ENCODE measurements at places on chromosomes 16 and 17.

GRCh38 chr16:11140867-11141266, 115.1 kb downstream of the SOCS1 start:
- no peak for DNase-seq

DNA sequence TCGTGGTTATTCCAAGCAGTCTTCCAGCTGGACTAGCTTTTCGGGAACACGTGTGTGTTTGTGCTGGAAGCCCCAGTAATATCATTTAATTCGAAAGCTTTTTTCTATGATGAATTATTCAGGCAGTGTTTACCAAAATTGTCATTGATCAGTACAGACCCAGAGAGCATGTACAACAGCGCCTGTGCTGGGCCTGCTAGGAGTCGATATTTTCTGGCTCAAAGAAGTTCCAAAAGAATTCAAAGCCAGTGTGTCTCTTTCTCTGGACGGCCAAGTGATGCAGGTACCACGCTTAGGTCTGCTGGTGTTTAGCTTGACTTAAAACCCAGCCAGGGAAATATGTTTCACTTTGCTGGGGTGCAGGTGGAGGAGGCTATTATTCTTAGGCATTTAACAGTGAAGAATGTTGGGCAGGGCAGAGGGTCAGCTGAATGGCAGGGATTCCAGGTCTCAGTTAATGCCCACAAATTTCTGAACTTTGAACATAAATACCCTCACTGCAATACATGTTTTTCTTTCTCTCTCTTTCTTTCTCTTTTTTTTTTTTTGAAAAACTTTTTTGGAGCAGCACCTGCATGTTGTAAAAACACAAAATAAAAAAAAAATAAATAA, 401.3 kb downstream of the WWOX start:
- DNase-seq = no peak

GRCh38 chr16:17414421-17414820, 56.3 kb downstream of the XYLT1 start:
- no peak for DNase-seq

DNA sequence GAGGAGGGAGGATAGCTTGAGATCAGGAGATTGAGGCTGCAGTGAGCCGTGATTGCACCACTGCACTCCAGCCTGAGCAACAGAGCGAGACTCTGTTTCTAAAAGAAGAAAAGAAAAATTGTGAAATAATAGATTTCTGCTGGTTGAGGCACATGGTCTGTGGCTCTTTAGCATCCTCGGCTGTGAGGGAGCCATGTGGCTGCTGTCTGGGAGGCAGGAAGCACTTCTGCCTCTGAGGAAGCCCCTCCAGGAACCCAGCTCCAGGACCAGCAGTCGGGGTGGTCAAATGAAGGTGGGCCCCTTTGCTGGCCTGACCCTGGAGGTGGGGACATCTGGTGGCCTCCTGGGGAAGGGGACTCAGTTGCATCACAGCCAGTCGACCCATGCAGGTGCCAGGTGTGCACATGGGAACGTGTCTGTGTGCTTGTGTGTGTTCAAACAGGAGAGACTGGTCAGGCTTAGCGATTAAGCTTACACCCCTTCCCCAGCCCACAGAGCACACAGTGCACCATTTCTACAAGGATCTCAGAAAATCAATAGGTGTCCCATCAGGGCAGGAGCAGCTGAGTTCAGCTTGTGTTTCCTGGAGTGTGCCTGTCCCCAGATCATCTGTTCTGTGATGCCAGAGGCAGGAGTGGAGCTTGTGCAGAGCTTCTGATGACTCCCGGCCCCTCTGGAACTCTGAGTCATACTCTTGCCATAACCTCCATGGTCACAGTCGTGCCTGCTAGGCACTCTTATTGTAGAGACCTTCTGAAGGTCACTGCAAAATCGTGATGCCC, 24.3 kb upstream of the MGAT5B start:
- DNase-seq = no peak

GRCh38 chr17:8948462-8948861, 17.0 kb downstream of the PIK3R5 start:
- DNase-seq = no peak

DNA sequence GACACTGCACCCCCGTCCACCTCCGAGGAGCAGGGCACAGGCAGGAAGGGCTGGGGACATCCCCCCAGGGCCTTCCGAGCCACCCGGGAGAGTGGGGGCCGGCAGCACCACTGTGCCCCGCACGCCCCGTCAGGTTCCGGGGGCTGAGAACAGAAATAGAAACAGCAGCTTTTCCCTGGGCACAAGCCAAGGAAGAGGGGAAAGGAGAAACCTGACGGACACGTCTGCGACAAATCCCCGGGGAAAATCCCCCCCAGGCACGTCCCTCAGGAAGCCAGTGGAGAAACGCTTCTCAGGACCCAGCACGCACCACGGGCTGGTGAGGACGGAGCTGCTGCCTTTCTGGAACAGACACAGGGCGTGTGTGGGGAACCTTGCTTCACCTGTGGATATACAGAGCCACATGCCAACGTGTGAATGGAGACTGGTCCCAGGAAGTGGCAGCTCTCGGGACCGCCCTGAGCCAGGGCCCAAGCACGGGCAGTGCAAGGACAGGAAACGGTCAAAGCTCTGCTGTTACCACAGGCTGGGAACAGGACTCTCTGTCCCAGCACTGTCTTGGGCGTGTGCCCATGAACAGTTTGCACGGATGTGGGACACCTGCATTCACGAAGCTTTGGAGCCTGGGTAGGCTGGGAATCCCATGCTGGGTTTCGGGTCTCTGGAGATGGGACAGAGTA, 1.2 kb upstream of the TMEM204 start:
- no peak for DNase-seq

DNA sequence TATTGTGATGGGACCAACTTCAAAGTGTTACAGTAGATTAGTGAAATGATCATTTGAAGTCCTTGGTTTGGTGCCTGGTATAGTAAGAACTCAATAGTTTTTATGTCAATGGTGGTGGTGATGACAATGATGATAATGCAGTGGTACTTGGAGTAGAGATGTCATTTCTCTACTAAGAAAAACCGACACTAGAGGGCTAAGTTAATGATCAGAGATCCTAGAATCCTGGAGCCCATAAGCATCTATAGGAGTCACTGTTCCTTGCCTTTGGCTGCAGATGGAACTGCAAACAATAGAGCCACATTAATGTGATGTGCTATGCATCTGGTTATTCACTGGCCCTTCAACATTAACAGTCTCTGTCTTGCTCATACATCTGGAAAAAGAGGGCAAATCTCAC, 103.8 kb downstream of the ANKFN1 start:
- DNase-seq = no peak

- DNase-seq = no peak
Measured at GRCh38 chr17:31391496-31391949, at the start of gene RAB11FIP4. Gene RAB11FIP4, plus strand, starts transcription at chr17:31391675. Its CDS starts 178 bp downstream, at chr17:31391853.

DNA sequence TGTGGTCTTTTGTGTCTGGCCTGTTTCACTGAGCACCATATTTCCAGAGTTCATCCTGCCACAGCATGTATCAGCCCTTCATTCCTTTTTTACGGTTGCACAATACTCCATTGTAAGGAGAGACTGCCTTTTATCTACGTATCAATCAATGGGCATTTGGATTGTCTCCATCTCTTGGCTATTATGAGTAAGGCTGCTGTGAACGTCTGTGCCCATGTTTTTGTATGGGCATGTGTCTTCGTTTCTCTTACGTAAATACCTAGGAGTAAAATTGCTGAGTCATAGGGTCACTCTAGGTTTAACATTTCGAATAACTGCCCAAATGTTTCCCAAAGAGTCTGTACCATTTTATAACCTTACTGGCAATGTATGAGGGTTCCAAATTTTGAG, 202.8 kb upstream of the FOXF1 start:
- DNase-seq = no peak

DNA sequence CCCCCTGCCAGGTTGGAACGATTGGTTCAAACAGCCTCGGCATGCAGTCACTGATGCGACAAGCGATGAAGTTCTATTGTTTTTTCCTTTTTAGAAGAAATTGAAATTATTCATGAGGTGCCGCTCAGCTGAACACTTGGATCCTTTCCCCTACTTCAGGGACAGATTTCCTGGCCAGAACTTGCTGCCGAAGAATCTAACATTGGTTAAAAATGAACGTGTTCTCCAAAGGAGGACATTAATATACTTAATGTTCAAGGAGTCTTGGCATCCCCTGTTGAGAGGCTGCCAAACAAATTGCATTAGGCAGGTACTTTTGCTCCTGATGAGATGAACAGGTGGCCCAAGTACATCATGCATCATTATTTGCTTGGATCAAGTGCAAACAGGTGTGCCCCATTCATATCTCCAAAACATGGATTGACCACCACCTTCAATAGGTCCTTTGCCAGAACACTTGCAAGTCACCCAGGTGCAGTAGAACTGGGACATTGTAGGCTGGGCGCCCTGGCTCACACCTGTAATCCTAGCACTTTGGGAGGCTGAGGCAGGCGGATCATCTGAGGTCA, 437.2 kb downstream of the HAPSTR1 start:
- no peak for DNase-seq

- DNase-seq = no peak
Measured at GRCh38 chr16:50584033-50584722, 36.0 kb downstream of the NKD1 start.

DNA sequence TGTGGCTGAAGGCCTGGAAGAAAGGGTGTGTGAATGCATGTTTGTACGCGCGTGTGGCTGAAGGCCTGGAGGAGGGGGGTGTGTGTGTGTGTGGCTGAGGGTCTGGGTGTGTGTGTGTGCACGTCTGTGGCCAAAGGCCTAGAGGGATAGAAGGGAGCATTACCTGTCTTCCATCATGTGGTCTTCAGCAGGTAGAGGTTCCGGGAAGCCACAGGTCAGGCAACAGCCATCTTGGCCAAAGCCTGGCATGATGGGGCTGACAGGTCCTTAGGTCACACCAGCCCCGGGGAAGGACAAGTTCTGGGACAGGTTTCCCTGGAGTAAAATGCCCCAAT, 5.2 kb downstream of the LITAFD start:
- no peak for DNase-seq

DNA sequence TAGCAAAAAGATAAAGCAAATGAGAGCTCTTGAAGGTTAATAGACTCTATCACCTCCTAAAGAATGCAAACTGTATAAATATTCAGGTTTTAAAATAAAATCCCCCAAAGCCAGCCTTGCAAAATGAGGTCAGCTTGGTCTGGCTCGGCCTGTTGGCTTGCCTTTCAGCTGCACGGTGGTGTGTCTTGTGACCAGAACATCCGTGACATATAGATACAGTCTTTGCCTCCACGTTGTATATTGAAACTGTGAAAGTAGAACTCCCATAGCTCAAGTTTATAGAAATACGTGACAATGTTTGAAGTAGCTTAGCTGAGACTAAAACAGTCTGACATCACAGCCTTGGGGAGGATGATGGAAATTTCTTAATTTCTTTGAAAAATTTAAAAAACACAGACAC, 236.6 kb upstream of the MYOCD start:
- no peak for DNase-seq

GRCh38 chr16:89052890-89053724, 40.5 kb upstream of the ACSF3 start:
- DNase-seq = no peak

DNA sequence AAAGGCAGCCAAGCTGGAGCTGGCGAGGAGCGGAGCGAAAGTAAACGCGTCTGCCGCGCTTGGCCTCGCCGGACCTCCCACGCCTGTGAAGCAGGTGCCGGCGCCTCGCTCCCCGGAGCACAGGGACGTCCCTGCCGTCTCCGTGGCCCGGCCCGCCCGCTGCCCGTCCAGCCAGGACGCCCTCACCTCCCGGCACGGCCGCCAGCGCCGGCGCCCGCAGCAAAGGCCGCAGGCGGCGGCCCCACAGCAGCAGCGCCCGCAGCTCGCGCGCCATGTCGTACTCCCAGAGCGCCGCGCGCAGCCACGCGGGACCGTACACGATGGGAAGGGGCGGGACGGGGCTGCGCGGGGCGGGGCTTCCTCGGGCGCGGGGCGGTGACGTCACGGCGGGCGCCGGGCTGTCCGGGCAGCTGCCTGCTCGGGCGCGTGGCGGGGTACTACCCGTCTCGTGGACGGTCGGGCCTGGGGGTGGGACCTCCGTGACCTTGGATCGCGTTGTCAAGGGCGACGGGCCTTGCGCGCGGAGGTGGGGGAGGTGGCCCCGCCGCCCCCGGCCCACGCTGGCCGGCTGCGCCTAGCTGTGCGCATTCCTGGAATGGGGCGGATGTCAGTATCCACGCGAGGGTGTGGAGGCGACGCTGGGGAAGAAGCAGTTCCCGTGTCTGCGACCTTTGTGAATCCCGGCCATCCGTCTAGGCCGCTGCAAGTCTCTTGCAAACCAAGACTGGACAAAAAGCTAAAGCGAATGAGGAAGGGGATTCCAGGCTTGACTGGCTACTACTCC, at the start of gene TRAP1:
Gene TRAP1 (minus strand): TSS at position 290 of the 784 bp plus-strand sequence. CDS start 16 bp downstream, at position 274.
- DNase-seq = peak; percentile 89

DNA sequence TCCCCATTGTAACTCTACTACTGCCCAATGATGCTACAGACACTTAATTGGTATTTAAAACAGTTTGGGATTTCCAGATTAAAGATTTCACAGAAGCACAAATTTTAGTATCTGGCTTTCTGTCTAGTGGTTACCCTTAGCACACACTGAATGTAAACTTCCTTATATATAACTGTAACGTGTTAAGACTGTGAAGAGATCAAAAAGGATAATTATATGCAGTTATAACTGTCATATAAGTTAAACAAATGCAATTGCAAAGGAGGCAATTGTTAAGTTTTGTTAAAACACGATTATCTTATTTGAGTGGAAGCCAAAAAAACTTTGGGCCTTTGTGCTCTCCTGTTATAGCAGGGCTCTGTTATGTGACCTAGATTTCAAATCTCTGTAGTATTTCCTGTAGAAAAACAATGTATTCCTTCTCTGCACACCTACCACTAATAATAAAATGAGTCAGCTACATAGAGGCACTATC, 147.9 kb downstream of the STXBP4 start:
- DNase-seq = no peak

- no peak for DNase-seq
Measured at GRCh38 chr16:84886497-84887090, 66.8 kb downstream of the CRISPLD2 start.

GRCh38 chr17:36463916-36464764, 22.3 kb upstream of the ZNHIT3 start:
- peak; percentile 39 for DNase-seq

DNA sequence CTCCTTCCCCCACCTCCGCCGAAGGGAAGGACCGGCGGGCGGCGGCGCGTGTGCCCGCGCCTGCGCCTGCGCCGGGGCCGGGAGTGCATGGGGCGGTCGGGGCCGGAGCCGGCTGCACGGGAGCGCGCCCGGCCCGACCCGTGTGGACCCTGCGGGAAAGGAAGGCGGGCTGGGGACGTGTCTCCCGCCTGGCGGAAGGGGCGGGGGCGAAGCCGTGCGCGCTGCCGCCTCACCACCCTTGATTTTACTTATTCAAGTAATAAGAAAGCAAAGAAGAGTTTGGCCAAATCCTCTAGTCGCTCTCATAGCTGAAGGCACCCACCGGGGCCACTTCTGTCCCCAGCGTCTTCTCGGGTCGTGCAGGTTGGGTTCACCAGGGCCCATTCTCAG, 596 bp upstream of the PFN1 start:
- peak; percentile 76 for DNase-seq

Measured in activated naive CD4-positive, alpha-beta T cell treated with anti-CD3 and anti-CD28 coated beads, Interleukin-2, amount 50 U/mL, for 16 hours (primary cell).